Mononuclear cell (primary cell): ENCODE measurements at places on chromosomes 16 and 17. TPM values are rescaled to one million over a fixed set of nuclear protein-coding genes. Genes with fewer than 3 reads are reported as not detected.

PPM1E gene
- not detected for total RNA-seq

CCL14 gene
- total RNA-seq = not detected

MYO19 gene
- total RNA-seq = 36.8 TPM

DPEP2NB gene
- not detected for total RNA-seq

HSD11B2 gene
- not detected for total RNA-seq

CD2BP2 gene
- total RNA-seq = 21.5 TPM

CFAP52 gene
- total RNA-seq = not detected

CHST5 gene
- under 0.01 TPM for total RNA-seq

CTRL gene
- total RNA-seq = 6.3 TPM

APOBR gene
- 3.6 TPM for total RNA-seq

GNPTG gene
- total RNA-seq = 29.8 TPM

RBBP6 gene
- 166 TPM for total RNA-seq

PKMYT1 gene
- total RNA-seq = 1.3 TPM

MAFG gene
- 14.9 TPM for total RNA-seq

HAP1 gene
- total RNA-seq = not detected

C16orf46 gene
- not detected for total RNA-seq

MYO18A gene
- 40.1 TPM for total RNA-seq

GUCY2D gene
- 0.10 TPM for total RNA-seq

FBXW10 gene
- total RNA-seq = not detected

KRT35 gene
- not detected for total RNA-seq

BFAR gene
- 70.0 TPM for total RNA-seq

TNFRSF17 gene
- total RNA-seq = 0.21 TPM

OSBPL7 gene
- 8.5 TPM for total RNA-seq

KCNH4 gene
- under 0.01 TPM for total RNA-seq

HNF1B gene
- not detected for total RNA-seq

ASPHD1 gene
- total RNA-seq = not detected

SLC38A7 gene
- total RNA-seq = 6.7 TPM

C17orf100 gene
- 0.63 TPM for total RNA-seq

SLFN11 gene
- total RNA-seq = 20.7 TPM
